ENCODE measurements at places on chromosomes 7 and 10.

- no peak for DNase-seq
These were observed 674.4 kb downstream of the TYW1 start for GRCh38 chr7:67671006-67671548.

GRCh38 chr10:22911889-22912762 is 15.7 kb upstream of the ARMC3 start:
- DNase-seq, result no peak

- DNase-seq, result no peak
These were observed 73.6 kb downstream of the ATXN7L1 start for GRCh38 chr7:105802604-105803428.

DNA sequence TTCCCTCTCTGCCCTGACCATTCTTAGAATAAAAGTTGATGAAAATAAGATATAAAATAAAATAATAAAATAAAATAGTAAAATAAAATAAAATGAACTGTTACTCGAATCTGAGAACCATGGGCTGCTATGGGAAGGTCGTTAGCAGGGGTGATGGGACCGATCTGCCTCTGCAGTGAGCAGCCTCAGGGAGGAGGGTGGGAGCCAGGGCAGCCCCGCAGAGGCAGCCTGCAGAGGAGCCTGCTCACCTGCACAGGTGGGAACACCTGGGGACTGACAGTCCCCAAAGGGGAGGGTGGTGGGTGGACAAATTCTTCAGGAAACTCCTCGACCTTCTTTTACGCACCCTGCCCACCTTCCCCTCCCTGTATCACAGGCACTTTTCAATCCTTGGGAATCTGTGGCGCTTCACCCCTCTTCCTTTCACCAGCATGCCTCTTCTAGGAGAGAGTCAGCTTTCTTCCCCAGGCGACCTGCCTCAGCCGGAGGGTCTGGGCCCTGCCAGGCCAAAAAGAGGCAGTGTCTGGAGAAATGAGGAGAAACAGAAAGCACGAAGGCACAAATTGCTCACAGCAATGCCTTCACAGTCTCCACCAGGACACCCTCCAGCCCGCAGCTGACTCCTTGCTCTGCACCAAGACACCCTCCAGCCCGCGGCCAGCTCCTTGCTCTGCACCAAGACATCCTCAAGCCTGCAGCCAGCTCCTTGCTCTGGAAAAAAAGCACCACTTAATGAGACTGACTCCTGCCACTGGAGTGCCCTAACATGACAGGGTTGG is 368.4 kb upstream of the SHH start:
- no peak for DNase-seq

- no peak for DNase-seq
These were observed 61.6 kb downstream of the GOLGA7B start for GRCh38 chr10:97911217-97911616.

GRCh38 chr10:71836596-71836974 is 14.5 kb downstream of the PSAP start:
- DNase-seq, result no peak

DNA sequence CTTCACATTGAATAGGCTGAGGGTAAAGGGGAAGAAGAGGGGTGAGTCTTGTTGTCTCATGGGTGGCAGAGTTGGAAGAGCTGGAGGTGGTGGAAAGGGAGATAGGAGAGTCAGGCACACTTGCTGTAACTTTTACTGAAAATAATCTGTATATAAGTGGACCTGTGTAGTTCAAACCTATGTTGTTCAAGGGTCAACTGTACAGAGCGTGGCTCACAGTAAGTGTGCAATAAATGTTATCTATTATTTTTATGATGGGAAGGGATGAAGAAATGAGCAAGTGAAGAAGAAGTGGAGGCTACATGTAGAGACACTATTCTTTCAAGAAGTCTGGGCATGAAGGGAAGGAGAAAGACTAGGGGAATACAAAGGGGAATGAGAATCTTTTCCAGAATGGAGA is 71.5 kb upstream of the FAM133B start:
- no peak for DNase-seq

- no peak for DNase-seq
These were observed 337.9 kb downstream of the PTPRN2 start for GRCh38 chr7:158249692-158250091.

GRCh38 chr10:64760371-64760770 is 1239.2 kb downstream of the REEP3 start:
- no peak for DNase-seq

DNA sequence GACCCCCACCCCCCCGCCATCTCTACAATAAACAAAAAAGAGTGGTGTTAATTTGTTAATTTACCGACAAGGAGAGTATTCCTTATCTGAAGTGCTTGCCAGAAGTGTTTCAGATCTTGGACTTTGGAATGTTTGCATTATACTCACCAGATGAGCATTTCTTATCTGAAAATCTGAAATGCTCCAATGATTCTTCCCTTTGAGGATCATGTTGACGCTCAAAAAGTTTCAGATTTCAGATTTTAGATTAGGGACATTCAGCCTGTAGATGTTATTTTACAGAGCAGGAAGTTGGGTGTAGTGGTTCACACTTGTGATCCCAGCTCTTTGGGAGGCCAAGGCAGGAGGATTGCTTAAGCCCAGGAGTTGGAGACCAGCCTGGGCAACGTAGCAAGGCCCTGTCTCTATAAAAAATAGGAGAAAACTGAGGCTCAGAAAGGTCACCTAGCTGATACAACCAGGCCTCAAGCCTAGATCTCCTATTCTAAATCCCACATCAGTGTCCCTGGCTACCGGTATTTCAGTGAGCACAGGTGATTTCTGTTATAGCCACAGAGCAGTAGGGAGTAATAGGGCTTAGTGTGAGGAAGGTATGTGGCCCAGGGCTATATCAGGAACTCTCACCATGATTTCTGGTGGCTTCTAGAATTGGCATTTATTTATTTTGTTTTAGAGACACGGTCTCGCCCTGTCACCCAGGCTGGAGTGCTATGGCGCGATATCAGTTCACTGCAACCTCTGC is 35.4 kb downstream of the TMEM120A start:
- no peak for DNase-seq

- DNase-seq, result no peak
These were observed 74.8 kb downstream of the TPST1 start for GRCh38 chr7:66279912-66280311.

DNA sequence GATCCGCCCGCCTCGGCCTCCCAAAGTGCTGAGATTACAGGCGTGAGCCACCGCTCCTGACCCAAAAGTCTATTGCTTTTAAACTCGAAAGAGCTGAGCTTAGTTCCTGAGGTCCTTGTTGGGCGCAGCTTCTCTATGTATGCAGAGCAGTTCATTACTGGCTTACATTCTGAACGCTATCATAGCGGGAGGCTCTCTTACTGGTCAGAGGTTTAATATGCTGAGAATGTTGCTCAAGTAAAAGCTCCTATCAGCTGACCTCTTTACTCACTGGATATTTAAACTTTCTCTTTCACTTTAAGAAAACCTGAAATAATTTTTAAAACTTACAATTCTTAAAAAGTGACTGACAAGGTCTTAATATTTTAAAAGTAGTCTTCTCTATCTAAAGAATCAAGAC is 160.8 kb upstream of the WNT16 start:
- DNase-seq, result no peak

DNA sequence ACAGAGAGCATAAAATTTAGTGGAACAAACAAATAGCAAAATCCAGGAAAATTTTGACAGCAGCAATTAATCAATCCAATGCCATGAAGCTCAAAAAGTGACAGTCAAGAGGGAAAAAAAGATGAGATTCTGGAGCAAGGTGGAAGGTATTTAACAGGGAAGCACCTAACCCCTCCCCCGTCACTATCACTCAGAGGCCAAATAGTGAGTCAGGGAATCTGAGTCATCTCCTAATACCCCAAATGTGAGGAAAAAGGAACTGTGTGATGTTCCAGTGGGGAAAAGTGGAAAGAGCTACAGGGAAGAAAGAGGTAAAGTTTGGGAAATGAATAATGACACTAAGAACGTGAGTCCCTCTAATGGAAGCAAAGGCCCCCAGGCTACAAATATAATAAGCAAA is 113.2 kb upstream of the PHF14 start:
- no peak for DNase-seq

DNA sequence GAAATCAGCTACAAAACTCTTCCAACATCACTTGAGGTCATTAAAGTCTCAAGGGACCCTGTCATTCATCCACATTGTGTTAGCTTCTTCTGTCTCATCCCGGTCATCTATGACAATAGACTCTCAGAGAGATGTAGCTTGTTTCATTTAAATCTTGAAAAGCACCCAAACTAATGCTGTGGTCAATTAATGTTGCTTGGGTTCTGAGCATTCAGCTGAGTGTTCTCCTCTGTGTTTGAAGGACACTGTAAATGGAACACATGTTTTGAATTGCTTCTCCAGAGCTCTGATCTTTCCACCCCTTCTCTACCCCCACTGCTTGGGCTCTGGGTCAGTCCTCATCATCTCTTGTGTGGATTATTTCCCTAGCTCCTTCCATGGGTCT is 19.6 kb upstream of the ADD3 start:
- DNase-seq, result no peak

DNA sequence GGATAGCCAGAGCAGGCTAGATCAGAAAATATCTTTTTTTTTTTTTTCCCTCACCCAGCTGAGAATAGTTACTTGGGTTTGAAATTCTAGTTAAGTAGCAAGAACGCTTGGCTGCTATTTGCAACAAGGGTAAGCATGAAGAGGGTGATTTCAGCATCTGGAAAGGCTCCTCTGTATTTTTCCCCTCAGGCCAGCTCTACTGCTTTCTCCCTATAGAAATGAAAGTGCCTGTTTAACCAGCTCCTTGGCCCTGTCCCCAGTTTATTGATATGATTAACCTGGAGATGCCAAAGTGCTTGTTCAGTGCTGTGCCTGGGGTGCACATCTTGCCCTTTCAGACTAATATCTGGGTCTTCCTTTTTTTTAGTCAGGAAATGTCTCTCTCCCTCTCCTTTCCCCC is 37.1 kb downstream of the AP3M1 start:
- no peak for DNase-seq

DNA sequence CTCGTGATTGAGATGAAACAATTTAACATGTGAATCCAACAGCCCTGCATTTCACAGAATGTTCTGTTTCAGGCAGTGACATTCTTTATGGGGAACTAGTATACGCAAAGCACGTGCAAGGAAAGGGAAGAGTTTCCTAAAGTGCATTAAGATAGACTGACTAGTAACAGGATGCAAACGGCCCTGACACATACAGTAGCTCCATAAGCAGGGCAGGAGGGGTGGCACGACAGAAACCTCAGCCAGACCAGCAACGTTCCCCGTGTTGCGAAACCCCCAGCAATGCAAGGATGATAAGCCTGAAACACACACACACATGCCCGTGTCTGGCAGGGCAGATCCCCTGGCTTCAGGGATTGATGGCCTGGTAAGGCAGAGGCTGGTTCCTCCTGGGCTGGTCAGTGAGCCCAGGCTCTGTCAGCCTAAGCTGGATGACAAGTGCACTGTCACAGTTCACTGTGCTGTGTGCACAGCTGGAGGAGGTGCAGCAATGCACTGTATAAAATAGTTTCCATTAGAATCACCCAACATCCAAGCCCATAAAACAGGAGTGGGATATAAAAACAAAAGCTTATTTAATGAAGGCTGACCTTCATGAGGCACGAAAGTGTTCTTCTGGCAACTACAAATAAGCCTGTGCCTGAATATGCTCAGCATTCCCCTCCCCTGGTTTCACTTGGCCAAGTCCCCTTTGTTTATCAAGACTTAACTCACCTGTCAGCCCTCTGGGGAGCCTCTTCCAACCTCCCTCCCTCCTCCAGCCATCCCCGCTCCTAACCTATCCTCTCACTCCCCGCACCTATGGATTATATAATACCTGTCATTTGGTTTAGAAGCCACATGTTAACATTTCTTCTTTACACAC is 88.8 kb downstream of the GSAP start:
- no peak for DNase-seq

GRCh38 chr10:129915526-129916378 is 48.3 kb downstream of the EBF3 start:
- no peak for DNase-seq

- no peak for DNase-seq
These were observed 197.2 kb upstream of the SH2B2 start for GRCh38 chr7:102089175-102090098.

DNA sequence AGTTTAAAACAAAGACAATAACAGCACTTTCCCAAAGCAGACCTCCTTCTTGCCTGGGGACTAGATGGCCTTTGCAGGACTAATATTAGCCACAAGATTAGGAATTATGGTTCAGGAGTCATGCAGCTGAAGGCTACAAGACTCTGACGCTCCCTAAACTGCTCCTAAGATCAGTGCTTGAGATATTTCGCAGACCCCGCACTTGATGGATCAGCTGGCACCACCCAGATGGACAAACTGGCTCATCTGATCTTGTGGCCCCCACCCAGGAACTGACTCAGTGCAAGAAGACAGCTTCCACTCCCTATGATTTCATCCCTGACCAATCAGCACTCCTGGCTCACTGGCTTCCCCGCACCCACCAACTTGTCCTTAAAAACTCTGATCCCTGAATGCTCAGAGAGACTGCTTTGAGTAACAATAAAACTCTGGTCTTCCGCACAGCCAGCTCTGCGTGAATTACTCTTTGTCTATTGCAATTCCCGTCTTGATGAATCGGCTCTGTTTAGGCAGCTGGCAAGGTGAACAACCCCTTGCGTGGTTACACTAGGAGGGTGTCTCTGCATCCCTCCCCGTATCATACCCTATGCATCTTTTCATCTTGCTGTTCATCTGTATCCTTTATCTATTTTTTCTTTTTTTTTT is 26.9 kb upstream of the NRBF2 start:
- DNase-seq, result no peak

- peak; percentile 74 for DNase-seq
These were observed 1.2 kb downstream of the AGAP3 start for GRCh38 chr7:151087245-151088018.

- DNase-seq, result no peak
These were observed 539.5 kb downstream of the TCERG1L start for GRCh38 chr10:130772056-130772455.

GRCh38 chr7:6020371-6021286 is 10.5 kb upstream of the ANKRD61 start:
- DNase-seq, result no peak

DNA sequence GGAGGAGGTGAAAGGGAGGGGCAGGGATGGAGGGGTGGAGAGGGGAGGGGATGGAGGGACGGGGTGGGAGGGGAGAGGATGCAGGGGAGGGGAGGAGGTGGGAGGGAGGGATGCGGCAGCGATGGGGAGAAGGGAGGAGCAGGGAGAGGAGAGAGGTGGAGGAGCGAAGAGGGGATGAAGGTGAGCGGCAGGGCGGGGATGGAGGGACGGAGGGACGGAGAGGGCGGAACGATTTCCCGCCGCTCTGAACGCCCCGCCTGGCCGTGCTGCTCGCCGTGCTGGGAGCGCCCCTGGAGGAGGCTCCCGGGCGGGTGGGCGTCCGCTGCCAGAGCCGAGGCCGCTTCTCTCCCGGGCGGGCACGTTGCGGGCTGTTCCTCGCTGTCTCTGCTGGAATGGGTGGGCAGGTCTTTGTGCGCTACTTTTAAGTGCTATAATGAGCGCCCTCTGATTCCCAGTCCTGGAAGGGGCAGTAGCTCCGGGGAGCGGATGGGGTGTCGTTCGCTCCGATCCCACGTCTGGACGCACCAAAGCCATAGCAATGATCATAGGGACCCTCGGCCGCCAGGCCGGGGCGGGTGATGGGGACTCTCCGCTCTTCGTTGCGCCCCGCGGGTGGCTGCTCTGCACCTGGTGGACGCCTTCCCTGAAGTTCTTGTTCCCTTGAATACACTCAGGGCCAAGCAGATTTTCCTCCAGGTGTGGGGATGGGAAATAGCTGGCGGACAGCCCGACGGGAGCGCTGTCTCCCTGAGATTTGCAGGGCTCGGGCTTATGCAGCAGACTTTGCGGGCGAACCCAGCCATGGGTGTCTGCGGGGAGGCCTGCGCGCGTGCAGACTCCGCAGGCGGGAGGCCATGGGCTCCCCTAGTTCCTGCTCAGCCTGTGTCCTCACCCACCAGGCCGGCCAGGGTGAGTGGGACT is 81.1 kb upstream of the CPXM2 start:
- DNase-seq, result no peak
